MV-4-11 (cell line): ENCODE measurements at places on chromosomes 4 and X.

DNA sequence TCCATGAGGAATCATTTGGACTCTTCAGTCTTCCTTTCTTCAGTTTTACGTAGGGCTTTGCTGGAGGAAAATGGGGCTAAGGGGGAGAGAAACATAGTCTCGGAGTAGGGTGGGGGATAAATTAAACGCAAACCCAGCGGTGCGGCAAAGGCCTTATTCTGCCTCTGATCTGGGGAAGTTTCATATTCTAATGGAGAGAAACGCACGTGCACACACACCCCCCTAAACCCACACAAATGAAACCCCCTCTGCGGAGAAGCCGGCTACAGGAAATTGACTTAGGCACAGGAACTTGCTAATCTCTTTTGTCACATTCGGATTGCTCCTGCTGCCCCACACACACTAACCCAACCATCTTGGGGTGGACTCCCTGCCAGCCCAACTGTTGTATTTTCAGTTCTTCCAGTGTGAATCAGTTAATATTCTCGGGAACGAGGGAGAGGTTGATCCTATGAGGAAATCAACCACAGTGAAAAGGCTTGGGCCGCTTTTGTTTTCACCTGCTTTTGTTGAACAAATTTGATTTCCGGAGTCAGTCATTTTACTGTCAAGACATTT is at the start of gene RHOH:
Gene RHOH (plus strand): TSS at position 308 of the 558 bp plus-strand sequence. CDS start 46,356 bp downstream, outside the sequence.
- DNase-seq = peak; percentile 91

DNA sequence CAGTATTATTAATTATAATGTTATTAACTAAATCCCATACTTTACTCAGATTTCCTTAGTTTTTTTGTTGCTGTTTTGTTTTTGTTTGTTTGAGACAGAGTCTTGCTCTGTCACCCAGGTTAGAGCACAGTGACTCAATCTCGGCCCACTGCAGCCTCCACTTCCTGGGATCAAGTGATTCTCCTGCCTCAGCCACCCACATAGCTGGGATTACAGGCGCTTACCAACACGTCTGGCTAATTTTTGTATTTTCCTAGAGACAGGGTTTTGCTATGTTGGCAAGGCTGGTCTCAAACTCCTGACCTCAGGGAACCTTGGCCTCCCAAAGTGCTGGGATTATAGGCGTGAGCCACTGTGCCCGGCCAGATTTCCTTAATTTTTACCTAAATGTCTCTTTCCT is 72.2 kb downstream of the ANAPC4 start:
- DNase-seq = no peak

DNA sequence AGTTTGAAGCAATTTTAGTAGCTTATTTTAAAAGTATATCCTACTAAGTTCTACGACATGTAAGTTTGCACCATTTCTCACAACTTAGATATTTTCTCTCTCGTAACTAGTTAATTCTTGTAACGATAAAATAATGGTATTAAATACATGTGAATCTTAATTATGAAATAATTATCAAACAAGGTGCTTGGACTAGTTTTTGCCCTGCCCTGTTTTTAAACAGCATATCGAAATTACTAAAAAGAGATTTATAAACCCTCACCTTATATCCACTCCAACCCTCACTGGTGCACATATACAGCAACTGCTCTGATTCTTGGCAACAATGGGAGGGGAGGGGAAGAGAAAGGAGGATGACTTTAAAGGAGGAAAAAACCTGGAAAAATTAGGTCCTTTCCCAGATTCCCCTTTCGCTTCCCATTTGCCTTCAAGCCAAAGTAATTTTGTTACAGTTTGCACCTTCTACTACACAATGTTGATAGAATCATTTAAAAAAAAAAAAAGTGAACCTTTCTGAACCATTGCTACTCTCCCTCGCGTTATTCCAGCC is 820 bp upstream of the MAB21L2 start:
- DNase-seq = no peak

DNA sequence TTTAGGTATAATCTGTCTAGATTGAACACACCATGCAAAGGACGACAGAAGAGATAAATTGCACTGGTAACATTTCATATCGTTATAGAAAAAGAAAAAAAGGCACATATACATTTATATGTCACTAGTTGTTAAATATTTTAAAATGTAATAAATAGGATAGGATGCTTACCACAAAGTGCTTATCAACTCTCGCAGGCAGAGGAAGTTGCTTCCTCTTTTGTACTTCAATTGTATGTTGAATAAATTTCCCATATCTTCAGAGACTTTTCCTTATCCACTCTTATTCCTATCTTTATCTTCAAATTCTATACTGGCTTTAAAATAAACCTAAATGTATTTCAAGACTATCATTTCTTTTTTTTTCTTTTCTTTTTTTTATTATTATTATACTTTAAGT is 163.3 kb upstream of the SPOCK3 start:
- DNase-seq = no peak

- DNase-seq = no peak
These were observed 228.8 kb upstream of the PGRMC2 start for GRCh38 chr4:128516301-128516969.
